NCI-H1105 (cell line): ENCODE measurements at places on chromosomes 11 and 22.

- peak; percentile 39 for DNase-seq
Measured at GRCh38 chr11:112784323-112785073, 176.7 kb upstream of the NCAM1 start.

DNA sequence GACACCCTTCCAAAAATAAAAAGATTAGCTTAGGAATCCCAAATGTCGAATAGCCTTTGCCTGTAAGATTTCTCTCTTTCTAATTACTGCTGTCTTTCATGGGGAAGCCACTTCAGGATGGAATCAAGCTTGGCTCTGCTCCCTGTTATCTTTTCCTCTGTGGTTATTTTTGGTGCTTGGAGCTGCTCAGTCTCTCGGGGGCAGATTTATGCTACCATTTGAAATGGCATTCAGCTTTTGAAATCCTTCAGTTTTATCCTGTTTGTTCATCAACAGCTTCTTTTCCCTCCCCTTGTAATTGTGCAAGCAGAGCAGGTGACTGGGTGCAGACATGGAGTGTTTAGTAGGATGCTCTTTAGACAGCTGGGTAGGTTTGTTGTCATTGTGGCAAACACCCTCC lies 111.0 kb downstream of the DBX1 start:
- no peak for DNase-seq

DNA sequence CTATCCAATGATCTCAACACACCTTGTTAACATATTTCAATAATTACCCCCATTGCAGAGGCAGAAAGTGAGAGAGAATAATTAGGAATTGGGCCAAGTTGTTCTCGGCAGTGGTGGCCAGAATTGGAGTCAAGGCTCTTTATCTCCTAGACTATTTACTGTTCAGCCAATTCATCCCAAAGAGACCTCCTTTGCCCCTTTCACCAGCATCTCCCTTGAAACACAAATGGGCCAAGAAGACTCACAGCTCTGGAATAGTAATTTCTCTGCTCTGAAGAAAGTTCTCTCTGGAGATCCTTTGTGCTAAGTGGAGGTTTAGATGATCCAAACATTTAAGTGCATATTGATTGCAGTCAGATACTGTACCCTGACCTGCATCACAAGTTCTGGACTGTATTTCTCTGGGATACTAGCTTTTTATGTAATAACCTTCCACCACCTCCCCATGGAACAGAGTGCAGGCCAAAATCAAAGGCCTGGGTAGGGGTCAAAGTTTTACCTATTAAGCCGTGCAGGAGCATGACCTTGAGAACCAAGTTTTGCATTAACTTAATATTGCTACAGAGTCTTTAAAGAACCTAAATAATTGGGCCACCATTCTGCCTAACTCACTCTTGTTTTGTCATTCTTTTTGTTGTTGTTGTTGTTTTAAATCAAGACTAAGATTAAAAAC lies 19.6 kb upstream of the CADM1 start:
- DNase-seq: no peak

DNA sequence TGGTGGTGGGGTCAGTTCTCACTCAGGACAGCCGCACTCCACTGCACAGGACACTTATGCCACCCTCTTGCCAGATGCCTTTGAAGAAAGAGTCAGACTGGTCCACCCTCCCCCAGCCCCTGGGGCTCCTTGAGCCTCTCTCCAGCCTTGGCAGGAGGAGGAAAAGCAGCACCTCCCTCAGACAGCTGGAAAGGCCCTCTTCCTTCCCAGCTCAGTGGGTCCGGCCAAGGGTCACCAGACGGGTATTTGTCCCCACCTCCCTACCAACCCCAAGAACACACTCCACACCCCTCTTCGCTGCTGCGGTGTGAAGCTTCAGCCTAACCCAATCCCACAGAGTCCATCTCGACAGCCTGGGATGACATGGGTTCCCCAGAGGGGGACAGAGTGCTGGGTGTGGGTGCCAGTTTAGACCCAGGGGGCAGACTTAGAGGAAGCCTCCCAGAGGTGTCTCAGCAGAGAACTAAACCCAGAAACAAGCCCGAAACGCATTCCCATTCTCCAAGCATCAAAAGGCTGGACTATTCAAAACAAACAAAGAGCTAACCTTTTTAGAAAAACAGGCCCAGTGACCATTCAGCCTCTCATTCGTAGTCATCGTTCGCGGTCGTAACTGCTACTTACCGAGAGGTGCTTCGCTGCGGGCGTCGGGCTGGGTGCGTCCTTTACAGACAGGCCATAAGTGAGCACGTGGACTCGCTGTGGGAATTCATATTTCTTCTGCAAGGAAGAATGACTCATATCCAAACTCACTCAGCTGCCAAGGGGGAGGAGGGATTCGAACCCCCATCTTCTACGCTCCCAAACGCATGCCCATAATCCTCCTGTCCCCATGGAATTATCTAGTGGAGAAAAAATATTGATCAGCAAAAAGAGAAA lies 57.5 kb upstream of the ANO1 start:
- no peak for DNase-seq

- DNase-seq: no peak
Measured at GRCh38 chr11:123052901-123053721, 8.8 kb downstream of the HSPA8 start.

DNA sequence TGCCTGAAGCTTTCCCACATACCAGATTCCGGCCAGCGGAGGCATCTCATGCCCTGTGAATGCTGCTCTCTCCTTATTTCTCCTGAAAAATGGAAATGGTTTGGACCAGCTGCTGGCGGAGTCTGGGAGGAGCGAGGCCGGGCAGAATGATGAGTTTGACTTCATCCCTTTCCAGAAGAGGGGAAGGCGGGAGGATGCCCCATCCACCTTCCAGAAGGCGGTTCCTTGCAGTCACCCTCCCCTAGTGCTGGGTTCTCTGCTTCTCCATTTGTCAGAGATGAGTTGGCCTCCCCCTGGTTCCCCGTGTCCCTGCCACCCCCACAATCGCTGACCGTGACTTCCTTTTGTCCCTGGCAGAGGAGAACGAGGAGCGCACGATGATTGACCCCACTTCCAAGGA lies 75.6 kb downstream of the PARVB start:
- no peak for DNase-seq

- no peak for DNase-seq
Measured at GRCh38 chr11:83957038-83957900, 671.1 kb upstream of the CCDC90B start.

GRCh38 chr11:67445515-67445914 lies 2.2 kb upstream of the CORO1B start:
- no peak for DNase-seq

DNA sequence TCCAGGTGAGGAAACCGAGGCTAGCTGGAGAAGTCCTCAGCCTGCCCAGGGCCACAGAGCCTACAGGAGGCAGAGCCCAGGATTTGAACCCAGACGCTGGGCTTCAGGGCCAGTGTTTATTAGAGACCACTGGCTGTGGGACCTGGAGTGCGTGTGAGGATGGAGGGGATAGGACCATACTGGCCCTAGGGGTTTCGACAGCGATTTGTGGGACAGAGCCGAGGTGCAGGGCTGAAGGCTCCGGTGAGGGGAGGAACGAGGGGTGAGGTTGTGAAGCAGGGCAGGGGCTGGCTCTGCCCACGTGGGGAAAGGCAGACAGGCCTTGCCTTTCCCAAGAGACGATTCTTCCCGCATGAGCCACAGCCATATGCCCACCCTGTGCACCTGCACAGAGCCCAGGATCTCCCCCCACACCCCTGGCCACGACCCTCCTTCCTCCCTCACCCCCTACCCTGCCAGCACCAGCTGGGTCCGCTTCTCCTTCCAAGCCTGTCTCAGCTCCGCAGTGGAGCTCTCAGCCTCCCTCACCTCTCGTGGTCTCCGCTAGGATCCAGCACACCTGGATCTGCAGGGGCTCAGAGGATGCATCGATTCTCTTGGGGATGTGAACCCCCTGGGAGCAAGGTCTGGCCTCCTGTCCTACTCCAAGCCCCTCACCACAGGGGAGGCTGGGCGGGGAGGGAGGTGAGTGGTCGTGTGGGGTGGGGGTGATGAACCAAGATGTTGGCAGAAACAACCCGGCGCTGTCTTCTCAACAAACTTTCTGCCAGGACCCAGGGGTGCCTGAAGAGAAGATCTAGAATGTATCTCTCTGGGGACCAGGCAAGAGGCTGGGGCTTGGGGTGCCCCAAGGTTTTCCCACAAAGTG lies 58.4 kb downstream of the RTL6 start:
- no peak for DNase-seq

GRCh38 chr22:50298266-50298637 lies 9.2 kb downstream of the PLXNB2 start:
- no peak for DNase-seq
